Glomerular endothelial cell (primary cell): ENCODE measurements at places on chromosomes 5 and 9. TPM values are rescaled to one million over a fixed set of nuclear protein-coding genes. Genes with fewer than 3 reads are reported as not detected.

- no peak for DNase-seq
These were observed 22.5 kb upstream of the DMRT1 start for GRCh38 chr9:818958-819357.

GRCh38 chr5:169631360-169631759 lies 5.7 kb upstream of the DOCK2 start:
- no peak for DNase-seq

GRCh38 chr5:39470811-39471210 lies 46.0 kb upstream of the DAB2 start:
- no peak for DNase-seq

DNA sequence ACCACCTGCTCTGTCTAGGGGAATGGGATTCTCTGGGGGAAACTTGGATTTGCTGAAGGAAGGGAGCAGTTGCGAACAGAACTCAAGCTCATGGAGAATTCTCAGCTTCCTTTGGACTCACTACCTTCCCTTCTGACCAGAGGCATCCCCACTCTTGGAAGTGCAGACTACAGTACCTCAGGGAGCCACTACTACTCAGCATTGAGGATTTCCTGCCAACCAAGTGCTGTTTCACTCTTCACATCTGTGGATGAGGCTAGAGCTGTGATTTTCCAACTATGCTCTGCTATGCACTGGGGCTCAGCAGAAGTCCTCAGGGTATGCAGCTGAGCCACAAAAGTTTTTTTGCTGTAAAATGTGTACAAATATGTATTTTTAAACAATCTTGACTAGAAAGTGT lies 43.9 kb downstream of the MACROH2A1 start:
- no peak for DNase-seq

GRCh38 chr9:125650271-125650737 lies 56.7 kb downstream of the MAPKAP1 start:
- DNase-seq: no peak

DNA sequence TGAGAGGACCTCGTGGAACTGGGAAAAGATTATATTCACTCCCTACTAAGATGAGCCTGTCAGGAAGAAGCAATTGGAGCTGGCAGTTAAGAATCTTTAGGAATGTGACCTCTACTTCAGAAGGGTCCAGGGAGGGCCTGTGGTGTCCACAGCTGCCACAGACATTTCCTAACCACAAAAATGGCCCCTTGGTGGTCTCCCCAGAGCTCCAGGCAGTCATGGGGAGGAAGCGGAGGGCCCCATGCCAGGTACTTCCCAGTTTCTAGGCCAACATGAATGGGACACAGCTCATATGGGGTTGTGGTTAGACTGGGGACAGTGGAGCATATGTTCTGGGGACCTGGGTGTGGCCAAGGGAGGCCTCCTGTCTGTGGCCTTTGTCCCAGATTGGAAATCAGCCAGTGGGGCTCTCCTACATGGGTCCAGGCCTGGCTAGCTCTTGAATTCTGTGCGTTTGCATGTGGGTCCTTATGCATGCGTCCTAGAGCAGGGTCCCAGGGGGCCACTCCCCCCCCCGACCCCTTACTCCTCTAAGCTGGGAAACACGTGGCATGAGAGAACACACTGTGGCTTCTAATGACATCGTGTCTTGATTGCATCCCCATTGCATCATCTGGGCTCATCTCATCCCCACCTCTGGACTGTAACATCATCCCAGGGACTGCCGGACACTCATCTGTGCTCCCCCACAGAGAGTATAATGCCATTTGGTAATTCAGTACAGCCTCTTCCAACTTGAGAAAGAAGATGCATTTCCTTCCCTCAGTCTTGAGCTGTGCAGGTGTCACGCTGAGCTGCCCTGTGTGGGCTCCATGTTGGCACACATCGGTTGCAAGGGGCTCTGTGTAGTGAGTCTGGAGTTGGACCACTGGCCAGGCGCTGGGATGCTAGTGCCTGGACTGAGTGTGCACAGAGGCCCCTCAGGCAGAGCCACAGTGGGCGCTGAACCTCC lies 31.3 kb downstream of the IRF1 start:
- no peak for DNase-seq

GRCh38 chr5:87004101-87004500 lies 263.6 kb upstream of the RASA1 start:
- no peak for DNase-seq

GRCh38 chr5:170348137-170348633 lies 41.0 kb downstream of the KCNMB1 start:
- DNase-seq: no peak

- DNase-seq: no peak
These were observed 112.1 kb downstream of the KIF4B start for GRCh38 chr5:155125551-155126095.

- DNase-seq: no peak
These were observed at the start of gene KCNN2 for GRCh38 chr5:114361724-114362196. TSS of gene KCNN2 (plus strand) at chr5:114362070. CDS start at chr5:114362140, 70 bp downstream.

- DNase-seq: no peak
These were observed 18.9 kb upstream of the DUSP1 start for GRCh38 chr5:172789687-172790495.

GRCh38 chr5:107671742-107672210 lies 1.0 kb upstream of the EFNA5 start:
- no peak for DNase-seq

DNA sequence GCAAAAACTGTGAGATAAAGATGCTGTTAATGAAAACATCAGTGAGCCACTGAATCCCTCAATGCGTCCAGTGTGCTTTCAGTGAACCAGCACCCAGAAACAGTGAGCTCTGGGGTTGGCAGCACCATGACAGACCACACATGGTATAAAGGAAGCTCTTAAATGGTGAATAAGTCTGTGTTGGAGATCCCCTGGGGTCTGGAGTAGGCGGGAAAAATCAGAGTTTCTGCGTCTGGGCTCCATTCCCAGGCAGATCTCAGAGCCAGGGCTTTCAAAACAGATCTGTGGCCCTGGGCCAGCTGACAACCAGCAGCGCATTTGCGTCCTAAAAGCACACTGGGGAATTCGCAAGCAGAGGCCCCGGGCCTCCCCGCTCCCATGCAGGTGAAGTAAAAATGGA lies 233.5 kb downstream of the FRMD3 start:
- no peak for DNase-seq

DNA sequence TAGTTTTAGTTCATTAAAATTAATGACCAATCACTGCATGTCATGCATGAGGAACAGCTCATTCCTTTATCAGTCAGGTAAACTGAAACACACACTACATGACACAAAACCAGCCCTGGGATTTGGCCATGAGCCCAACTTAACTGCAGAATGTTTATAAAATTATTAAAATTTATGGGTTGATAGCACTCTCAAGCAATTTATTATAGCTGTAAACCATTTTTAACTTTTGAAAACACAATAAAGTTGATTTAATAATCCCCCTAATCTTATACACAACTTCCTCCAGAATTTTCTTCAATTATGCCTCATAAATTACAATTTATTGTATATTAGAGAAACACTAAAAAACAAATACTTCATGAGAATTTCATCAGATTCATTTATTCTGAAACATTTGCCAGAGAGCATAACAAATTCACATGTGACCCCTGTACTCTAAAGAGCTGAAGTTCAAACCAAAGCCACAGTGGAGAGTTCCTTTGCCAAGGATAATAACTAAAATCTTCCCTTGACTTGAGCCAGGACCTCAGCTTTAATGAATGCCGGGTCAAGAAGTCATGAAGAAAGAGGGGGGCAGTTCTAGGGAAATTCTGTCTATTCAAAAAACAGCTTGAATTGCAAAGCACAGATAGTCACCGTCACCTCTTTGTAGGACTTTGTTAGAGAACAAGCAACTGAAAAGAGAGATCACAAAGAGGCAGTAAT lies 763.7 kb upstream of the GRAMD2B start:
- DNase-seq: peak; percentile 9

- no peak for DNase-seq
These were observed 1148.0 kb downstream of the CDH12 start for GRCh38 chr5:21704974-21705668.

The FCN2 gene
- total RNA-seq: not detected in 2 replicates

The LRRC70 gene
- 27.5 and 29.4 TPM in 2 replicates for total RNA-seq

GRCh38 chr9:21395778-21396717 lies 10.8 kb upstream of the IFNA2 start:
- no peak for DNase-seq

DNA sequence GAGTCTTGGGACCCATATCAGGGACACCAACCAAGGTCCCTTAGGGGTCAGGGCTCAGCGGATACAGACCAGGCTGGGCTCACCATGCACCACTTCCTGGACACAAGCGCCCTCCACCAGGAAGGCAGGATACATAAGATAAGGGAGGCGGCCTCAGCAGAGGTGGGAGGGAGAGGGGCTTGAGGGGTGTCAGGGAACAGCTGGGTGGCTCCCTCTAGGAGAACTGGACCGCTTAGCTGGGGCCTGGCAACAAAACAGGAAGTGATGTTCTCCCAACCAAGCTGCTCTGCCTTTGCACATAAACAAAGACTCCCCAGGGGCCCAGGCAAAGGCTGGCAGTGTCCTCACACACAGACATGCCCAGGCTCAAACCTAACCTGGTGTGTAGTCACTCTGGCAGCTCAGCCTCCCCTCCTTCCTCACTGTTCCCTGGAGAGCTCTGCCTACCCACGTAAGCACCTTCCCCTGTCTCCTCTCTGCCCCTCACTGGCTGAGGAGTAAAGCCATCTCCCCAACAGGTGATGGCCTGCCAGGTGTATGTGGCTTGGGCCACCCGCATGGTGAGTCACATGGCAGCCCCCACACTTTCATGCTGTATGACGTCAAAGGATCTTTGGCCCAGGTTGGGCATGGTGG lies 5.8 kb upstream of the BICD2 start:
- no peak for DNase-seq

DNA sequence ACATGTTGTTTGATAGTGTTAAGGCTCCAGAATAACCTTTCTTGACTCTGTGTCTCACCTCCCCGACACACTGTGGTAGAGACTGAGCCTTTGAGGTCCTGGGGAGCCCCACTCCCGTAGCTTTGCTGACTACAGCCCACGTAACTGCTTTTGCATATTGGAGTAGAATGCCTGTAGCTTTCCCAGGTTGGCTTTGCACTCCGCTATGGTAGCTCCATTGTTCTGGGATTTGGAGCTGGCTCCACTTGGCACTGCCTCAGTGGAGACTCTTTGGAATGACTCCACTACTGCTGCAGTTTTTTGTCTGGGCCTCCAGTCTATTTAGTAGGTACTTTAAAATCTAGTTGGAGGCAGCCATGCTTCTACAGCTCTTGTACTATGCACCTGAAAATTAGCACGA lies 56.2 kb upstream of the ANXA1 start:
- DNase-seq: no peak

- DNase-seq: no peak
These were observed 457 bp upstream of the IDNK start for GRCh38 chr9:83622433-83622938.

The PTPN3 gene
- total RNA-seq: 1.8 and 3.6 TPM in 2 replicates

The WDR38 gene
- total RNA-seq: not detected in 2 replicates

GRCh38 chr5:78618303-78618702 lies 30.3 kb downstream of the LHFPL2 start:
- DNase-seq: no peak

The ABLIM3 gene
- 57.9 and 60.4 TPM in 2 replicates for total RNA-seq

The TTC23L gene
- 0.41 and 0.63 TPM in 2 replicates for total RNA-seq

- no peak for DNase-seq
These were observed 1894.7 kb downstream of the MAT2B start for GRCh38 chr5:165400086-165400485.

DNA sequence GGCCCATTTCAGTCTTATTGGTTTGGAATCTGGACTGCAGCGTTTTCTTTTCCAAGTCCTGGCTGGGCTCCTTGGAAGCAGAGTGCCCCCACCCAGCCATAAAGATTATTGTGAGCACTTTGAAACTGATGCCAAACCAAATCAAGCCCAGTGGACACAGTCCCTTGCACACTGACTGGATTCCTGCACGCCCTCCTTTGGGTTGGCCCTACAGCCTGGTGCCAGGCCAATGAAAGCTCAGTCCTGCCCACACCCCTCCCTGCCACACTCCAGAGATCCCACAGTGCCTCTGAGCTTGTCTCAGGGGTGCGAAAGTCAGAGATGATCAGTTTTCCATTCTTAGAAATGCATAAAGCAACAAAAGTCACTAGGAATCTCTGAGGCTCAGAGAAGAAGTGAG lies 181.9 kb downstream of the CETN3 start:
- no peak for DNase-seq

- no peak for DNase-seq
These were observed 15.8 kb downstream of the GALNT10 start for GRCh38 chr5:154206311-154206710.

DNA sequence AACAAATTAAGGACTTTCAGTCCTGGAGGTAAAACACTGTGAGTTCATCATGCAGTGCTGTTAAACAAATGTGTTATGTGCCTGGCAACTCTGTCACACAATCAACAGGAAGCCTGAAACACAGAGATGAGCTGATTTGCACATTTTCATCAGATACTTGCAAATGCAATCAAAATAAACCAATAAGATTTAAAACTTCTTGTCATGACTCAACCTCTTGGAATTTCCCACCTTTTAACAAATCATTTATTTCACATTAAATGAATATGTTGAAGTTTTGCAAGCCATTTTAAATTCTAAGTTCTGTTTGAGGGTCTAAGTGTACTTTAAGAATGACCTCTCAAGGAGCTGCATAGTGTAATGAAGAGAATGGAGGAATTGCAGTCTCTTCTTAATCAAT lies 64.4 kb downstream of the ANXA1 start:
- DNase-seq: no peak

DNA sequence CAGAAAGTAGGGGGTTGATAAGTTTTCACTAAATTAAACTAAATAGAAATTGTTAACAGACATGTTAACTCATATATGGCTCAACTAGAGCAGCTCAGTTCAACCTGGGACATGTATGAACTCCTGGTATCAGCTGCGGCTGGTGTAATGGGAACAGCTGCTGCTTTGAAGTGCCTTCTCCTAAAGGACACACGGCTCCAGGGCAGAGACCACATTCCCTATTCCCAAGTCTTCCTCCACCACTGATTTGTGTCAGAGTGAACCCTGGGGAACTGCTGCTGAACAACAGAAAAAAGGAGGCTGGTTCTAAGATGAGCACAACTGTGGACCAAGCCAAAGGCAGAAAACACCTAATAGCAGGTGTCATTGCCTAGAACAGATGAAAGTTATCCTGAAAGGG lies 71.1 kb downstream of the MAPKAP1 start:
- no peak for DNase-seq

- no peak for DNase-seq
These were observed 14.3 kb upstream of the PITX1 start for GRCh38 chr5:135048286-135048685.

The ST8SIA4 gene
- 1.6 and 3.9 TPM in 2 replicates for total RNA-seq

The CD14 gene
- 0.23 TPM in 1 of 2 replicates, not detected in the other for total RNA-seq

GRCh38 chr5:10760921-10761184 lies 181 bp downstream of the DAP start:
- no peak for DNase-seq

GRCh38 chr5:170173227-170173626 lies 59.6 kb upstream of the C5orf58 start:
- no peak for DNase-seq

- DNase-seq: no peak
These were observed 154.4 kb upstream of the ZNF462 start for GRCh38 chr9:106708475-106709146.

The TAF1L gene
- under 0.01 TPM in 1 of 2 replicates, not detected in the other for total RNA-seq

- no peak for DNase-seq
These were observed 65.5 kb upstream of the LIFR start for GRCh38 chr5:38621840-38622437.
